ENCODE measurements at places on chromosomes 12 and 14.

DNA sequence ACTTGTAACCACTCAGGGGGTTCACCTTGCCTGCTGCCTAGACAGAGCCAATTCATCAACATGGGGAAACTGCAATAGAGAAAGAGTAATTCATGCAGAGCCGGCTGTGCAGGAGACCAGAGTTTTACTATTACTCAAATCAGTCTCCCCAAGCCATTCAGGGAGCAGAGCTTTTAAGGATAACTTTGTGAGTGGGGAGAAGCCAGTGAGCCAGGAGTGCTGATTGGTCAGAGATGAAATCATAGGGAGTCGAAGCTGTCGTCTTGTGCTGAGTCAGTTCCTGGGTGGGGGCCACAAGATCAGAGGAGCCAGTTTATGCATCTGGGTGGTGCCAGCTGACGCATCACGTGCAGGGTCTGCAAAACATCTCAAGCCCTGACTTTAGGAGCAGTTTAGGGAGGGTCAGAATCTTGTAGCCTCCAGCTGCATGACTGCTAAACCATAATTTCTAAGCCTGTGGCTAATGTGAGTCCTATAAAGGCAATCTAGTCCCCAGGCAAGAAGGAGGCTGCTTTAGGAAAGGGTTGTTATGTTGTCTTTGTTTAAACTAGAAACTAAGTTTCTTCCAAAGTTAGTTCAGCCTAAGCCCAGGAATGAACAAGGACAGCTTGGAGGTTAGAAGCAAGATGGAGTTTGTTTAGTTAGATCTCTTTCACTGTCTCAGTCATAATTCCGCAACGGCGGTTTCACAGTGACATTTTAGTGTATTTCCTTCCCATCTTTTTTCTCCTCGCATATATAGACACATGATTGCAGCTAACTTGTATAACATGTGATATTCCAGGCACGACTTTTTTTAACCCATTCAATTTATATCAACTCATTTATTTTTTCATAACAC is 68.9 kb upstream of the NCOR2 start:
- peak; percentile 56 for DNase-seq

- DNase-seq, result peak; percentile 68
Measured at GRCh38 chr12:49092086-49092815, 2.4 kb downstream of the DHH start.

DNA sequence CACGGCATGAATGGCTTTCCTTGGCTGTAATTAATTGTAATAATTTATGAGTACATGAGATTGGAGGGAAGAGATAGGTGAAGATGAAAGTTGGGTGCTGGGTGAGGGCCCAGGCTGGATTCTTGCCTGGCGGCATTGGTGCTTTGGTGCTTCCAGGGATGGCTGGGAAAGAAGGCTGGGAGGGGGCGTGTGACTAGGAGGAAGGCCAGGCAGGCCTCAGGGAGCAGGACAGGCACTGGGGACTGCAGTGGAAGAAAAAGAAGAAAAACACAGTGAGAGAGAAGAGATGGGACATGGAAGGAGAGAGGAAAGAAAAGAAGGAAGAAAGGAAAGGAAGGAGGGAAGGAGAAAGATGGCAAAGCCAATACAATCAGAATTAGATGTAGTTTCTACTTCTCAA is 3.7 kb downstream of the HOXC9 start:
- no peak for DNase-seq

DNA sequence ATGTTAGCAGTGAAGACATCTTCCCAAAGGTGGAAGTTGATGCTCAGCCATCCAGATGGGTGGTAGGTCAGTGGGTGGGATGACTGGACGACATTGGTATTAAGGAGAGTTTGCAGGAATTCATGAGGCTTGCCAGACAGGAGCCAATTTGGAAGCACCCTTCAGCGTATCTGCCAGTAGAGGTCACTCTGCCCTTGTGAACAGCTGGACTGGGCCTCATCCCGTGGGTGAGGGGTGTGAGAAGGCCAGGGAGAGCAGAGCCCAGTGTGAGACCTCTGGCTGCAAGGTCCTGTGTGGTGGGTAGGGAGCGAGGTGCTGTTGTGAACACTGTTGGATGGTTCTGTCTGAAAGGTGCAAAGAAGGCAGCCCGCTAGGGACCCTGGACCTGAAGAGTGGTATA is 37.7 kb downstream of the SLC5A8 start:
- no peak for DNase-seq

DNA sequence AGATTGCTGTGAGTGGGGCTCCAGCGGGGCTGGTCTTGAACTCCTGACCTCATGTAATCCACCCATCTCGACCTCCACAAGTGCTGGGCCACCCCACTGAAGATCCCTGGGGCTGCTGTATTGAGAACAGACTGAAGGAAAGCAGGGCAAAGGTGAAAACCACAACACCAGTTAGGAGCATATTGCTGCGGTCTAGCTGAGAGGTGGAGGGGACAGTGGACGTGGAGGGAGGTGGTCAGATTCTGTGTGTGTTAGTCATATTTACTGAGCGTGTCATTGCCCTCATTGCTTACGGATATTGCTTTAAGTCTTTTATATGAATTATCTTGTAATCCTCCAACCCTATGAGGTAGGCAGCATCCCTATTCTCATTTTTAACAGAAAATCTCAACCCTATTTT is 69.0 kb upstream of the OVCH1 start:
- DNase-seq, result no peak

DNA sequence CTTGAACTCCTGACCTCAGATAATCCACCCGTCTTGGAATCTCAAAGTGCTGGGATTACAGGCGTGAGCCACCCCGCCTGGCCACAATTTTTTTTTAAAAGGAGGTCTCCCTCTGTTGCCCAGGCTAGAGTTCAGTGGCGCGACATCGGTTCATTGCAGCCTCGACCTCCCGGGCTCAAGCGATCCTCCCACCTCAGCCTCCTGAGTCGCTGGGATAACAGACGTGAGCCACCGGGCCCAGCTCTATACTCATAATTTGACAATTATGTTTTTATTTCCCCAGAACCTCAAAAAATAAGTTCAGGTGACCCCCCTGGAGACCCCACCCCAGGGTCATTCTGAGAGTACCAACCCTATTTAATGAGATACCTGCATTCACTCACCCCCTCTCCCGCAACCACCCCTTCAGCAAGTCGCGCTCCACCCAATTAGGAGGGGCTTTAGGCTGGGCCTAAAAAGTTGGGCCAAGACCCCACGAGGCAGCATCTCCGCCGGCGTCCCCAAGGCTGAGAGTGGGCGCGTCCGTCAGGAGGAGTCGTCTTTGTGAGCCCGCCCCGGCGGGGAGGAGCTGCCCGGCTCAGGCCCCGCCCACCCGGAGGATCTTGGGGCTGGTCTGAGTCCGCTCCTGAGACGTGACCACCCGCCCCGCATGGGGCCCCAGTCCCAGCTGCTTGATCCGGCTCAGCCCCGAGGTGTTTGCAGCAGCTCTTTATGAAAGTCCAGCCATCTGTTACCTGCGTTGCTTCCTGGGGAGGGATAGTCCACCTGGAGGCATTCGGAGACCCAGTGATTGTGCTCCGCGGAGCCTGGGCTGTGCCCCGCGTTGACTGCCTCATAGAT is at the start of gene ANKRD33:
ANKRD33 (plus strand) TSS at position 628 of the 840 bp plus-strand sequence; CDS start at position 712, 84 bp downstream.
- DNase-seq, result no peak

DNA sequence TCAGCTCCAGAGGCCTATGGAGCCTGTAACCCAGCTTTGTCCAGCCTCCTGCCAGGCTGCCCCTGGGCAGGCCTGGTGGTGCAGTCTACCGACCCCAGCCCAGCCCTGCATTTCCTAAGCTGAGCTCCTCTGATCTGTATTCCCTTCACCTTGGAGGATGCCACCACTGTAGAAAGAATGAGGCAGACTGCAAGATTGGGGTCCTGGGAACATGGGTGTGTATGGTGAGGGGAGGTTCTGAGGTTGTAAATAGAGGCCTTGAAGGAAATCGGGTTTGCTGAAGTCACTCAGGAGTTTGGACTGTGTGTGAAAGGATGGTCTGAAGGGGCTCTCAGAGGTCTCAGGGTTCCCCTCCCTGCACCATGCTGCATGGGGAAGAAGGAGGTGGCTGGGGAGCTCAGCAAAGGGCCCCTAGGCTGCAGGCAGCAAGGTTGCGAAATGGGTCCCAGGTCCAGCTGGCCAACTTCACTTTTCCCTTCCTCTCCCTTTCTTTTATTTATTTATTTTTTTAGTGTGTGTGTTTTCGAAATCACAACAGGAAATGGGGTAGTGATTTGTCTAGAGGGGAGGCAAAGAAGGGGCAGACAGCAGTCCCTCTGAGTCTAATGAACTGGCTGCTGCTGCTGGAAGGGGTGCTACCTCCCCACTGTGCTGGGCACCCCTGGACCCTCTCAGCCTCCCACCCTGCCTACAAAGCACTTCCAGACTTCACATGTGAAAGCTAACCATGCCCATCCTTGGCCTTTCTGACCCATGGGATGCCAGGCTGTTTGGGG is 1.2 kb upstream of the LRP1-AS start:
- no peak for DNase-seq

- no peak for DNase-seq
Measured at GRCh38 chr12:2248901-2249381, 196.2 kb downstream of the CACNA1C start.

DNA sequence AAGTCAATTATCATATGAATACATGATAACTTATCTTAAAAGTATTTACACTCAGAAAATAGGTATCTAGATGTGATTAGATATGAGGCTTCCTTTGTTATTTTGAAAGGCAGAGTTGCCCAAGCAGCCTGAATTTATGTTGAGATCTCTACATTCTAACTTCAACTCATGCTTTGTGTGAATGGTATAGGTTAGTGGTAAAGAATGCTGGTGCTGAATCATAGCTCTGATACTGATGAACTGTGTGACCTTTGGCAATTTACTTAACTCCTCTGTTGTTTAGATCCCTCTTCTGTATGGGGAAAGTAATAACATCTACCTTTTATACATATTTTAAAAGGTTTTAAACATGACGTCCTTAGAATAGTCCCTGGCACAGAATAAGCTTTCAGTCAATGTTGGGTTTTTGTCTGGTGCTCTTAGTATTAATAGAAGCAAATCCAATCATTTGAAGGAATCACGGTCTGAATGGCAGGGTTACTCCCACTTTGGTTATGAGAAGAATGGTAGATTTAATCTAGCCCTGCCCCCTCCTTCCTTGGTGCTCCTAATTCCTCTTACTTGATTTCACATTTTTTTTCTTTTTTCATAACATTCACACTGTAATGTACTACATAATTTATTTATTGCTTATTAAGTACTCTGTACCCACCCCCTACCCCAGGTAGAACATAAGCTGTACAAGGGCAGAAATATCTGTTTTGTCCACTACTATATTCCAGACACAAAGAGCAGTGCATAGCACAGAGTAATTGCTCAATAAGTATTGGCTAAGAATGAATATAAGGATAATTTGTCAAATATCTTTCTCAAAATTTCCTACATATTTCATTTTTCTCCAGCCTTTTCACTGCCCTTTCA is 203.3 kb upstream of the KRR1 start:
- no peak for DNase-seq

- no peak for DNase-seq
Measured at GRCh38 chr12:19763488-19763887, 324.2 kb downstream of the AEBP2 start.

DNA sequence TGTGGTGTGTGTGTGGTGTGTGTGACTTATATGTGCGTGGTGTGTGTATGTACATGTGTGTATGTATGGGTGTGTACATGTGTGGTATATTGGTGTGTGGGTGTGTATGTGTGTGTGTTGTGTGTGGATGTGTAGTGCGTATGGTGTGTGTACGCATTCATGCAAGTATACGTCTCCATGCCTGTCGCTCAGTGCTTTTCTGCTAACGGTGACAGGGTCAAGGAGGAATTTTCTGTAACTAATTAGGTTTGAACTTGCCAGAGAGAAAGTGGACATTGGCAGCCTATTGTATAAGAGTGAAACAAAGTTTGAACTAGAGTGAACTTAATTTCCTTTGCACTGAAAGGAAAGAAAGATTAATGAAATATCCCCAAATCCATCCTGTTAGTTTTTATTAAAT is 120.9 kb upstream of the GSC start:
- no peak for DNase-seq

- DNase-seq, result no peak
Measured at GRCh38 chr12:109709401-109709991, 4.1 kb upstream of the FAM222A start.

GRCh38 chr12:107477947-107478610 is 207.5 kb upstream of the PWP1 start:
- DNase-seq, result no peak

GRCh38 chr14:61183196-61183885 is 97.8 kb downstream of the TMEM30B start:
- DNase-seq, result no peak

All from activated CD8-positive, alpha-beta memory T cell treated with anti-CD3 and anti-CD28 coated beads, Interleukin-2, amount 50 U/mL, for 4 hours (primary cell).